Type B pancreatic cell (in vitro differentiated cells): ENCODE measurements at places on chromosomes 12 and 14. TPM values are rescaled to one million over a fixed set of nuclear protein-coding genes. Genes with fewer than 3 reads are reported as not detected.

- no peak for DNase-seq
These were observed 207.9 kb downstream of the SYNE2 start for GRCh38 chr14:64060648-64061096.

DNA sequence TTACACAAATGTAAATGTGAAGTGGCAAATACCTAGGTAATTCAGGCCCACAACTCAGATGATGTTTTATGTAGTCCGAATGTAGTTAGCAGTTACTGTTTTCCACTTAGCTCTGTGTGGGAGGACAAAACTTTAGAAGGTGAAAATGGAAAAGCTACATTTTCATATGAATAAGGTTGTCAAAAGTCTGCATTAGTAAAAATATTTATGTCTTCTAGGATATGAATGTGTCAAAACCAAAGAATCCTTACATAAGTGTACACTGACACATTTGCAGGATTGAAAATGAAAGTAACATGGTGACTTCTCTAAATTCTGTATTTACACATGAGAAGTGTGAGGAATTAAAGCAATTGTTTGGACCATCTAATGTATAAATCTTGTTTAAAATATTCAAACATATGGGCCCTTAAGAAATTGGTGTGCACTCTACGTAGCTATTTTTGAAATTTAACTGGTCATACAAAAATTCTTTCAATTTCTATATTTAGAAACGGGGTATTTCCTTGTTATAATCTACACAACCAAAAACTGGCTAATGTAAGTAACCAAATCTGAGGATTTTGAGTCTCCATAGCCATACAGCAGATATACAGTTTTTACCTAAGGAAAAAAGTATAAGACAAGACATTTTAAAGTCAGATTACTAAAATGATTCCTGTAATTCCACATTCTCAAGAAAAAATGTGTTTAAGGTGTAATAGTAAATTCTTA, 5.4 kb downstream of the CDKN1B start:
- DNase-seq = no peak

DNA sequence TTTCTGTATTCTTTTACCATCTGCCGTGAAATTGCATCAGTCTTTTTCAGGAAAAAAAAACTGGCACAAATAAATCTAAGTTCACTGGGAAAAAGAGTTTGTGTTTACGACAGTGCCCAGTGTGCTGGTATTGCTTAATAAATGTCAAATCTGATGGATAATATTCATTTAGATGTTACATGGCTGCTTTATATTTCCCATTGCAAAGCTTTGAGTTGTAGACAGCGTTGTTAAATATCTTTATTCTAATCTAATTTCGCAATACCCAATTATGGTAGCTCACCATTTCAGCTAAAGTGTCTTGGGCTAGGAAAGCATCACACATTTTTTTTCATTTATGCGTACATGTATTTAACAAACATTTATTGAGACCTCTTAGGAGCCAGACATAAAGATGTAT, 1994.5 kb upstream of the FLRT2 start:
- DNase-seq = no peak

- no peak for DNase-seq
These were observed 10.0 kb downstream of the LRCOL1 start for GRCh38 chr12:132600048-132601032.

- no peak for DNase-seq
These were observed 454.8 kb upstream of the SOX5 start for GRCh38 chr12:24404086-24404815.

- DNase-seq = no peak
These were observed 317.4 kb upstream of the DDHD1 start for GRCh38 chr14:53470351-53471043.

DNA sequence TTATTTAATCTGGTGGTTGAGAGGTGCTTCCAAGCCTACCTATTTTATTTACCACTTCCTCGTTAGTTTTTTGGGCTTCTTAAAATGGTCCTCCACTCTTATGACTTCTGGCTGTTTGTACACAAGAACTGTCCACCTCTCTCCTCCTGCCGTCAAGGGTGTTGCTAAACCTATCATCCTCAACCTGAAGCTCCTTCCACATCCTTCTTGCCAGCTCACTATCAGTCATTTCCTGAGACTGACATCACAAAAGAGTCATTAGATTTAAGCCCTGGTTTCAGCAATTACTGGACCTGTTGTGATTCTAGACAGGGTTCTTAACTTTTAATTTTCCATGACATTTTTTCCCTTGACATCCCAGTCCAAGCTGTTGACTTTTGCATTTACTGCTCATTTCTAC, 91.9 kb downstream of the BICD1 start:
- no peak for DNase-seq

- DNase-seq = no peak
These were observed 151.5 kb downstream of the DERA start for GRCh38 chr12:16062611-16063010.

GRCh38 chr12:108853981-108854446, 3.4 kb downstream of the SSH1 start:
- no peak for DNase-seq

DNA sequence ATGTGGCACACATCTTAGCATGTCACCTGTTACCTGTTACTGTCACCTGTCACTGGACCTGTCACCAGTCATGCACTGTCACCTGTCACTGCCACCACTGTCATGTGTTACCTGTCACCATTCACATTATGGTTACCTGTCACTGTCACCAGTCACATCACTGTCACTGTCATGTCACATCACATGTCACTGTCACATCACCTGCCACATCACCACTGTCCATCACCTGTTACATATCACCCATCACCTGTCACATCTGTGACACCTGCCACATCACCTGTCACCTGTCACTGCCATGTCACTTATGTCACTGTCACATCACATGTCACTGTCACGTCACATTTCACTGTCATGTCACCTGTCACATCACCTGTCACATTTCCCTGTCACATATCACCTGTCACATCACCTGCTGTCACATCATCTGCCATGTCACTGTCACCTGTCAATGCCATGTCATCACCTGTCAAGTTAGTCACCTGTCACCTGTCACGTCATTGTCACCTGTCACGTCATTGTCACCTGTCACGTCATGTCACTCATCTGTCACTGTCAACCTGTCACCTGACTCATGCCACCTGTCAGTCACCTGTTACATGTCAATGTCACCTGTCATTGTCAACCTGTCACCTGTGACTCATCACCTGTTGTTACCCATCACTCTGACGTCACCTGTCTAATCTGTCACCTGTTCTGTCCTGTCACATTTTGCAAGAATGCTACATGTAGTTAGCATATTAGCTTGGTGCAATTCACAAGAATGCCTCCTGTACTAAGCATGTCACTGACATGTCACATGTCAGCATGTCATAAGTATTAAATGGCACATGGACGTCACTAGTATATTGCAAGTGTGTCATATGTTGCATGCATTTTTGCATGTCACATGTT, 29.0 kb upstream of the TESC start:
- DNase-seq = no peak

- DNase-seq = no peak
These were observed 1.4 kb downstream of the LIN7A start for GRCh38 chr12:80936353-80936641.

DNA sequence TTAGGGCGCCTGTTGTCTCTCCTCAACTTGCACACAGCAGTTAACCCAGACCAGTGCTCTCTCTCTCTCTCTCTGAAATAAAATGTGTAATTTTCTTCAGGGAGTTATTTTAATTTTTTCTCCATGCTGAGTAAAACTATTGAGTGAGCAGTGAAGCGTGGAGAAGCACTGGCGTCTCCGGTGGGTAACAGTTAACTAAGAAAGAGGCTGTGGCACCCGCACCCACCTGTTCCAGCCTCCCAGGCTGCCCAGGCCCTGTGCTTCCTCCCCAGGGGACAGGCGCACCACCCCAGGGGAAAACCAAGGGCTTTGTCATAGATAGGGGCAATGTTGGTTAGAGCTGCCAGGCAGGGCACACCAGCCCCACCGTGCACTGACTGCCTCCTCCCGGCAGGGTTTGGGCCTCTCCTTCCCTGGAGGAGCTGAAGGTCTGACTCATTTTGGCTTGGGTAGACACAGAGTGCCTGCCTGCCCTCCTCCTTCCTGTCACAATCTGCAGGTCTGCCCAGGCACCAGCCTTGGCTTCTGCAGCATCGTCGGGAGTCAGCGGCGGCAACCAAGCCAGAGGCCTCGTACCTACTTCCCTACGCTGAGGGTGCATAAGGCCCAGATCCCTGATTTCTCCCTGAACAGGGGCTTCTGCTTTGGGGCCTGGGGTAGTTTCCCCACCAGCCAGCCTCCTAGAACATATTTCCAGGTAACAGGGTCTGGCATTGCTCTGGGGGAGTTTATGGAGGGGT, 3.9 kb downstream of the HOXC5 start:
- DNase-seq = peak; percentile 68

DNA sequence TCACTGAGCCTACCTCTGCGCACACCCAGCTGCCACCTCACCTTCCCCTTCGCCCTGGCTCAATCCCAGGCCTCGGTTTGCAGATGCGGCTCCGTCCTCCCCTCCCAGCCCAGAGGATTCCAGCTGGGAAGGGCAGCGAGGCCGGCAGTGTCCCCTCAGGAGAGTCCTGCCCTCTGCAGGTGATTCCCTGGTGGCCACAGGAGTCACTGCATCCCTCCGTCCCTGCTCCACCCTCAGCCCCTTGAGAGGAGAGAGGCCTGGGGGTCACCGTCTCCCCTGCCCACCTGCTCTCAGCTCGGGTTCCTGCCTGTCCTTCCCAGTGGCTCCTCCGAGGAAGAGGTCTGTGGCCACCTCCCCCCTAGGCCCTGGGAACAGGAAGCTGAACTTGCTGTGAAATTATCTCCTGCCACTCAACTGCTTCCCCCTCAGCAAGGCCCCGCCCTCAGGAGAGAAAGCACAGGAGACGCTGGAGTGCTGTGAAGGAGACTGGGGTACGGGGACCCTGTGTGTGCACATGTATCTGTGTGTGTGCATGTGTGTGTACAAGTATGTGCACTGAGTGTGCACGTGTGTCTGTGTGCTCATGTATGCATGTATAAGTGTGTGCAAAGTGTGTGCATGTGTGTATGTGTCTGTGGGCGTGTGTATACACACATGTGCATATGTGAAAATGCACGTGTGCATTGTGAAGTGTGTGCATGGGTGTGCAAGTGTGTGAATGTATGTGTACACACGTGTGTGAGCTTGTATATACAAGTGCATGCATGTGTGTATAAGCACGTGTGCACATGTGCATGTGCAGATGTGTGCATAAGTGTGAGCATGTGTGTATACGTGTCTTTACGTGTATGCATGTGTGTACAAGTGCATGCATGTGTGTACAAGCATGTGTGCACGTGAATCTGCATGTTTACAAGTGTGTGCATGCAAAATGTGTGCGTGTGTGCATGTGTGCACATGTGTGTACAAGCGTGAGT, 13.2 kb upstream of the GALNT9 start:
- DNase-seq = no peak

- no peak for DNase-seq
These were observed 185.3 kb upstream of the ABCD2 start for GRCh38 chr12:39804898-39805297.

DNA sequence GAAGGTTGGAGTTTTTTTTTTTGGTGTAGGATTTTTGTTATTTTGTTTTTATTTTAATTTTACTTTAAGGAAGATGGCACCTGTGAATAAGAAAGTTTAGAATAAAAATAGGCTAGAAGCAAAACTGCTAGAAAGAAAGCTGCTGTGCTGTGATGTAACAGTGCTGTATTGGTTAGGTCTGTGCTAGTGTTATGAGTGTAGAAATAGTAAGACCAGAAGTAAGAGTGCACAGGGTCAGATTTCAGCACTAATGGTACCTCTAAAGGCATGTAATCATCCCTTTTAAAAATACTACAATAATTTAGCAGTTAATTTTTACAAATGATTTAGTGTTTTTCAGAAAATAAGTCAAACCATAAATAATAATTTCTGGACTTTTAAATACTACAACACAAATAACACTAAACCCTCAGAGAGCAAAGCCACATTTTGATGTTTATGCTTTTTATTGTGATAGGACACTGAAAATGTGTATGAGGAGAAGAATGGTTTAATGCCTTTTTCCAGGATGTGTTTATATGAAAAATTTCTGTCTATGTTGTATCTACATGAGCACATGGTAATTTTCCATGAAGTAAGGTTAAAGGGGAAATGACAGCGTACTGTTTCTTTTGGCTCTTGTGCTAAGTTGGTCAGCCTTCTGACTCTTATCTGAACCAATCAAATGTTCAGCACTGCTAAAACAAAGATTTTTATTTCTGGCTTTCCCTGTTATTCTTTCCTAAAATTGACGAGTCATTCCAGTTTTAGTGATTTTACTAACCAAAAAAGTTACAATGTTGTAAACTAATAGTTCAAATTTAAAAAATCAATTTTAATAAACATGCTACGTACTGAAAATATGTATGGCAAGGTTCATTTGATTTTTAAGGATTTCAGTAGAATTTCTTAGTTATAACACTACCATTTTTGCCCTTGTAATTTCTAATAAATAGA, 96.1 kb downstream of the PPHLN1 start:
- no peak for DNase-seq

DNA sequence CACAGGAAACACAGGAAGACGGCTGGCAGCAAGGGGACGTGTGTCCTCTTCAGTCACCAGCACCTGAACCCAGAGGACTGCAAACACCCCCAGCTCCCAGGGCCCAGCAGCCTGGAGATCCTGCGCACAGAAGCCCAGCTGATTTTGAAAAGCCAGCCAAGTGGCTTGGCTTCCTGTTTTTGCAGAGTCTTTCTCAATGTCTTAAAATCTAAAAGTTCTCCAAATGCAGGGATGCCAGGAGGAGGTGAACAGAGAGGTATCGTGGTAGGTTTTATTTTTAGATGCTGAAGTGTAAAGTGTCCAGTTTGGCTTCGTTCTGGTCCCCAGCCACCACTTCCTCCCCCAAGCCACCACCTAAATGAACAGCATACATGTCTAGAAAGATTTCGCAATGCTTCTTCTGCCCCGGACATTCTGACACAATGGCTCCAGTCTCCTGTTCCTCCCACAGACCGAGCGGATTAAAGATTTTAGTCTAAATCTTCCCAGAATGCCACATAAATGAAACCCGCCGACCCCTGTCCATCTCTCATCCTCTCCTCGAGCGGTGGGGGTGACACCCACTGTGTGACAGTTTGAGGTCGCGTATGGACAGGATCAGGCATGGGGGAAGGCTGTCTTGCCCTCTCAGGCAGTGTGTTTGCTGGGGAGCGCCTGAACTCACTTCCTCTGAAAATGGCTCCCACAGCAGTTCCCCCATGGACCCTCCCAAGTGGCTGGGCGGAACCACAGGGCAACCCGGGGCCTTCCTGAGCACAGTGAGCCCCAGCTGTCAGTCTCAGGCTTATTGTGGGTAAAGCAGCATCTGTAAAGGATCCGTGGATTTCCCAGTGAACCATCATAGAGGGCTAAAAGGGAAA, 41.6 kb downstream of the ITPK1 start:
- DNase-seq = no peak

GRCh38 chr12:54300732-54301427, at the start of gene NFE2:
Gene NFE2, minus strand, starts transcription at chr12:54301015. Its CDS starts 5,767 bp downstream, at chr12:54295248.
- peak; percentile 80 for DNase-seq

Gene C3AR1
- total RNA-seq = not detected in 2 replicates

Gene RFX4
- 0.29 and 25.4 TPM in 2 replicates for total RNA-seq

Gene EPYC
- total RNA-seq = 0.53 TPM in 1 of 2 replicates, not detected in the other

Gene KRT5
- total RNA-seq = 13.0 and 25.0 TPM in 2 replicates

Gene RTL1
- 1.5 and 5.4 TPM in 2 replicates for total RNA-seq

Gene OR10G2
- total RNA-seq = not detected in 2 replicates

Gene NELL2
- 10.4 and 27.1 TPM in 2 replicates for total RNA-seq
